ENCODE measurements at places on chromosomes 11 and 22.

- no peak for DNase-seq
These were observed 52.5 kb downstream of the NECTIN1 start for GRCh38 chr11:119676461-119677020.

GRCh38 chr11:65291613-65292012 lies 23.1 kb upstream of the CDC42EP2 start:
- no peak for DNase-seq

- DNase-seq: no peak
These were observed 83.9 kb upstream of the SNX19 start for GRCh38 chr11:130999992-131000770.

DNA sequence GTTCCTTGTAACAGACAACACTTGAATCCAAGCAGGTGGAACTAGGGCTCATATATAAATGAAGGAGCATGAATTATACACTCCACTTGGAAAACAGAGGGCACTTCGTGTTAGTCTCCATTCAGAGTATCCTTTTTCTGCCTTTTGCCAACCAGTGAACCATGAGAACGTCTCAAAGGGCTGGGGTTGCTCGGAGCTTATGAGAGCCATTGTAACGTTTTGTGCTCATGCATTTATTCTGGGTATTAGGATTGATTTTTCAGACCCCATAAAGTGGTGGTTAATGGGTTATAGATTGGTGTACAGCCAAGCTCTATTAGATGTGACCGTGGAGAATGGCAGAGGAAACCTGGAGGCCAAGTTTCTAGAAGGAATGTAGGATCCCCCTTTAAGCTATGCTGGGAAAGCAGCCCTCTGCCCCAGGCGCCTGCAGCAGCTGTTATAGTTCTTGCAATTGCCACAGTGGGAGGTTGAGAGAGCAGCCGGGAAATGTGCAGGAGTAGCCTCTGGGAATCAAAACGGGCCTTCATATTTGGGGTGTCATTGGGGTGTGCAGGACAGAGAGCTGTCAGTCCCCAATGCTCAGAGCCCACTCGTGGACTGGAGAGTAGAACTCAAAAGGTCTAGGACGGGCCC lies 54.6 kb upstream of the ASPHD2 start:
- peak; percentile 71 for DNase-seq

DNA sequence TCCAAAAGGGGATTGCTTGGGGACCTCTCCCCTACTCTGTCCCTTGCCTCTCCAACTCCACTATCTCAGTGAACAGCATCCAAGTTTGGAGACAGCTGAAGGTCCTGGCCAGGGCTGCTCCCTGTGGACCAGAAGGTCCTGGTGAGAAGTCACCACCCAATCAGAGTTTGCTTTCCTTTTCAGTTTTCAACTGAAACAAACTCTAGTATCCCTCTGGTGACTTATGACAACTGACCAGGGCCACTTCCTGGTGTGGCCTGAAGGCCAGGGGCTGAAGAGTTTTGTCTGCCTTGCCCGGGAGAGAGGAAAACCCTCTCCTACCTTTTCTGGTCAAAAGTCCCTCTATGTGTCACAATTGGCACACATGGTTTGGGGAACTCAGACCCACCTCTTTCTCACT lies 5.1 kb downstream of the JAML start:
- DNase-seq: no peak

DNA sequence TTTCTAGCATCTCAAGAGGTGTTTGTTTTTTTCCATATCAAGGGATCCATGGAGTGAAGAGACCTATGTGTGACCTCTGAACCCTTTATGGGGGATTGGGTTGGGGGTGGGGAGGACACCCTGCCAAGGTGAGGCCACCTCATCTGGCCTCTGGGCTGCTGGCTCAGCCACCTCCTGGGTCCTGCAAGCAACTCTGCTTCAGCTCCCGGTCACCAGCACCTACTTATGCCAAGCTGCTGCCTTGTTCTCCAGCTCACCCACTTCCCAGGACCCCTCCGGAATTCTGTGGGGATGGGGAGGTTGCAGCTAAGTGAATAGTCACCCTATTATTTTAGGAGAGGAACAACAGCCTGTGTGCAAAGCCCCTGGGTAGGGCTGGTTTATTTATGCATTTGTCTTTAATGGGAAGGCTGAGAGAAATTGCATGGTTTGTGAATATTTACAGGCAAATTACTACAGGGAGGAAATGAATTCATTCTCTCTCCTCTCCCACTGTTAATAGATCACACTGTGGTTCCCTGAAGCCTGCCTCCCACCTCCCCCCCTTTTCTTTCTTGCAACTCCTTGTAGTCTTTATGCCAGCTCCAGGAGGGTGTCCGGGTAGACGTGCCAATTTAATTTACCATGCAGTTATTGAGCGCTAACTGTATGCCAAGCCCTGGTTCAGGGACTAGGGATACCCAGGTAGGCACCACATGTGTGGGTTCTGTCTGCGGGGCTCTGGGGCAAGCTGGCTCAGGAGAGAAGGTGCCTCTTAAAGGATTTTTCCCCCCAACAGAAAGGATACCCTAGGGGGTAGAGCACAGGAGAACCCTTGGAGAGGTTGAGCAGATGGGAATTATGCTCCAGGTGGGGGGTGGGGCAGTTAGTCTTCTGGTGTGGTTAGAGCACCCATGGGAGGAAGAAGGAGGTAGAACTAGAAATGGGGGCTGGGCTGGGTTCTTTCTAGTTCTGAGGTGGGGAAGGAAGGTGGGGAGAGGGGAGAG lies 50.7 kb downstream of the TSPAN18 start:
- DNase-seq: no peak
